ENCODE measurements at places on chromosomes 3 and 15. TPM values are rescaled to one million over a fixed set of nuclear protein-coding genes. Genes with fewer than 3 reads are reported as not detected.

GRCh38 chr15:75112278-75112847, 89.0 kb downstream of the PPCDC start:
- DNase-seq = no peak

GRCh38 chr3:71208211-71209095, 375.1 kb downstream of the FOXP1 start:
- DNase-seq = no peak

DNA sequence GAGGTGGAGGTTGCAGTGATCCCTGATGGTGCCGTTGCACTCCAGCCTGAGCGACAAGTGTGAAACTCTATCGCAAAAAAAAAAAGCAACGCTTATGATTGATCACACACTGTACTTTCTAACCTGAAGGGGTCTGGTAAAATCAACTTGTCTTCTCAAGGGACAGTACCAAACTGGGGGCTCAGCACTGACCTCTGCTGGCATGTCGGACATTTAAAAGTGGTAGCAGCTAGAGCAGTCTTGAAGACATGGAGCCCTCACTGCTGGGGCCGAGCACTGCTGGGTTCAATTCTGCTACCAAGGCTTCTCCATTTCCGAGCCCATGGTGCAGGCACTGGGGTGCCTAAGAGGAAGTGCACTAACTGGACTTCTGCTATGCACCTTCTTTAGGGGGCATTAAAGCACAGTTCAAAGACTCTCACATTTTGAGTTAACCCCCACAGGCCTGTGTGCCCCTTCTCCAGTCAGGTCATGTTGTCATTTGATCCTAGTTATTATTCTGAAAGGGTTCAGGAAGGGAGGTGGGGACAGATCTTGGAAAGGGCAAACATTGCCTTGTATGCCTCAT, 26.4 kb upstream of the LAMP3 start:
- DNase-seq = no peak

- DNase-seq = no peak
Observed at GRCh38 chr3:72739531-72740466, 108.4 kb downstream of the SHQ1 start.

- DNase-seq = no peak
Observed at GRCh38 chr15:101425787-101426365, 63.6 kb downstream of the PCSK6 start.

DNA sequence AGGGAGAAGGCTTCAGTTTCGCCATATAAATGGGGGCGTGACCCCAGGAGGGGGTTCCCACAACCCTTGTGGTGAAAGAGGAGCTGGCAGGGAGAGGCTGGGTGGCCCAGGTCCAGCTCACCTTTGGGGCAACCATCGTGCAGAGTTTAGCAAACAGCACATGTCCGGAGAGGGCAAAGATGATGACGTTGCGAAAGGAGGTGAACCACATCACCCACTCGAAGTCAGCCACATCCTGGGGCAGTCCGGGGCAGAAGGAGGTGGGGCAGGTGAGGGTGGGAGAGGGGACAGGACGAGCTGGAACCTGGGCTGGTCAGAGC, 3.7 kb downstream of the HHATL start:
- no peak for DNase-seq

DNA sequence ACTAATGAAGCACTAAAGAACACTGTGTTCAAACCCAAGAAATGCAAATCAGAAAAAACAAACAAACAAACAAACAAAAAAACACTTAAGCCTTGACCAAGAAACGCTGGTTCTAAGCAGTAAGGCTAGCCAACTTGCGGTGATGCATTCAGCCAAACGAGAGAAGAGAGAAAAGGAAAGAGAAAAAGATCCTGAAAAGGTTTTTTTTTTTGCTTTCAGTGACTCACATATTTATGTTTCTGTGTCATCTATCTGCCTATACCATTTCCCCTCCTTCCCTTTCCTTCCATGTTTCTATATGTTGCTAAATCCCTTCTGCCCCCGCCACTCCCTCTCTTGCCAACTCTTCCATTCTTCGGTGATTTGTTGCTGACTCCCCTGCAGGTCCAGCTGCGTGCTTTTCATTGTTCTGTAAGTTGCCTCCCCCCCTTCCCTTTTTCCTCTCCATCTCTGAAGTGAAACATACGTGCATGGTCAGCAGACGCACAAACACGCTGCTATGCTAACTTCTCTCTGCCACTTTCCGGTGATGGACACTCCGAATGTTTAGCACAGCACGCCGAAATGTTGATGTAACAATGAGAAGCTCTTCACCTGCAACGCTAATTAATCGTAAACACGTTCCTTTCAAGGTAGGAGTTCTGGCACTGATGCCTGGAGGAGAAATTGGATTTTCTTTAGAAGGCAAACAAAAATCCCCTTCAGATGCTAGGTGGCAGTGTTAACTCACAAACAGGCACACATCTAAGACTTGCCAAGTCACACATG, 154.4 kb downstream of the TUSC7 start:
- DNase-seq = peak; percentile 54

DNA sequence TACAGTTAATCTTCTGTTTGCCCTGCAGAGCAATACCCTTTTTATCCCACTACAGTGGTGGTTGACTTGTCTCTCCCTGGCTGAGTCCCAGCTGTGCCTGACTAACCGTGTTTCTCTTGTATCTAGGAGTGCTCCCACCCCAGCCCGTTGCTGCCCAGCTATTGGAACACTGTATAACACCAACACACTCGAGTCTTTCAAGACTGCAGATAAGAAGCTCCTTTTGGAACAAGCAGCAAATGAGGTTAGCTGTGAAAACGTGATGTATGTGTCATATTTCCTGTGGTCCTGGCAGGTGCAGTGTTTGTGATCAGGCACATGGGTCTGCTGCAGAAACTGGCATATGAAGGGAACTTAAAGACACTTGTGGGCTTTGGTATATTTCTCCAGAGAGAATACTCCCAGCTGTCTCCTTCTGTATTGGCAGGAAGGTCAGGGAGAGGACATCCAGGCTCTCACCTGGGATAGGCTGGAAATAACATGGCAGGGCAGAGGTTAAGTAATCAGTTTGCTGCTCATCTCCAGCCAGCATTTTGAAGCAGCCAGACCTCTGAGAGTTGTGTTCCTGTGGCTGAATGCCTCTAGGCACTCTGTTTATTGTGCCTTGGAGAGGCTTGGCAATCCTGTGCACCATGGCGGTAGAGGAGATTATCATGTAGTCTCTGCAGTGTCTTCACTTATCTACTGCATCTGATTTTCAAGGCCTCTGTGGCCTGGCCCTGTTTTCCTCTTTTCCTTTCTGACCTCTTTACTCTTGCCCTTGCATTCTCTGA, 34.8 kb downstream of the ATG7 start:
- no peak for DNase-seq

GRCh38 chr15:56286213-56286612, 42.5 kb upstream of the RFX7 start:
- no peak for DNase-seq

Gene CHL1
- not detected for total RNA-seq

Gene GADL1
- 0.58 TPM for total RNA-seq

Gene MASP1
- total RNA-seq = 4.6 TPM

Gene CCDC54
- total RNA-seq = not detected

Gene ISLR
- 0.39 TPM for total RNA-seq
